ENCODE measurements at places on chromosomes 4 and X. TPM values are rescaled to one million over a fixed set of nuclear protein-coding genes. Genes with fewer than 3 reads are reported as not detected.

DNA sequence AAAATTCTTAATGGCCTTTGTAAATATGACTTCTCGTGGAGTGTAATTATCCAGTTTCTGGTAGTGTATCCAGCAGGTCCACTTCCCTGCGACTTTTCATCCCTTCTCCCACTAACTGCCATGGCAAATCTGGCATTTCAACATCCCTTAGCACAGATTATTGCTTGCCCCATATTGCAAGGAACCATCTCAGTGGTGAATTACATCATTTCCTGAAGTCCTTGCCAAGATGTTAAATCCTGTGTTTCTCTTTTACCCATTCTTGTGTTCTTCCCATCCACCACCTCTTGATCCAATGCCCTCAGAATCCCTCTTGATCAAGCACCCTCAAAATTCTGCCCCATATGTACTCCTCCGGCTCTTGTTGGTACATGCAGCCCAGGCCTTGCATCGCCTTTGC, 88.1 kb upstream of the ZNF81 start:
- DNase-seq, result no peak

- DNase-seq, result peak; percentile 56
Measured at GRCh38 chr4:128517739-128518510, 230.3 kb upstream of the PGRMC2 start.

GRCh38 chr4:88940506-88940905, 116.5 kb downstream of the FAM13A start:
- DNase-seq, result no peak

DNA sequence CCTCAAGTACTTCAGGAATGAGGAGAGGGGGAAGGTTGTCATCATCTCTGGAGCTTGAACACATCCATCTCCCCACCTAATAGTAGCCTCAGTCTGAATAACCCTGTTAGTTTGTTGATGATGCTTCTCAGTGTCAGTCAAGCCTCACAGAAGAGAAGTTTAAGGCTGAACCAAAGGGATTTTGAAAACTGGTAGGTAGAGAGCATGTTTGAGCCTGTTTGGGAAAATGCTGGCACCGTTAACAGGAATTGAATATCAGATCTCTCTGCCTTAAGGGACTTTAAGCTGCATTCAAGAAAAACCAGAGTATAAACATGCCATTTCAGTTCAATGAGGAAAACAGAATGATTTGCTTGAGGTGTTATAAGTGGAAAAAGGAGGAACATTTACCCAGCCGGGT, 73.1 kb downstream of the MAPK10 start:
- DNase-seq, result no peak

DNA sequence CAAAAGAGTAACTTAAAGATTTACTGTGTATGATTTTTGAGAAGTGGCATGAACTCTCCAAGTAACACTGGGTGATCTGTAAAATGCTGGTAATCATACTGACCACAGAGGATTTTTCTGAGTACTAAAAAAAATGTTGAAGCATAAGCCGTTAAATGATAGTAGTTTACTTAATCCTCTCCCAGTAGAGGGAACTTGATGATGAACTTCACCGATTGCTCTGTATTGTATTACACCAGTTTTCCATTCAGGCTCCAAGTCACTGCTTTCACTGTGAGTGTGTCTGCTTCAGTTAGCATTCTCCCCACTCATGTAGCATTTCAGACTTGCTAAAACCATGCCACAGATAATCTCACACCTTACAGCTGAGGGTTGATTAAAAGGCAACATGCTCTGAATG, 294.1 kb downstream of the GBA3 start:
- no peak for DNase-seq

GRCh38 chr4:55980725-55981124, 32.0 kb downstream of the CEP135 start:
- DNase-seq, result no peak

- DNase-seq, result no peak
Measured at GRCh38 chrX:29580560-29580959, 634.8 kb upstream of the MAGEB2 start.

- no peak for DNase-seq
Measured at GRCh38 chr4:40991908-40992307, 222.4 kb downstream of the APBB2 start.

- no peak for DNase-seq
Measured at GRCh38 chrX:20729416-20729815, 462.7 kb upstream of the RPS6KA3 start.

GRCh38 chr4:48742412-48742811, 37.7 kb downstream of the FRYL start:
- DNase-seq, result no peak

- no peak for DNase-seq
Measured at GRCh38 chr4:11436673-11437072, 8.0 kb upstream of the HS3ST1 start.

DNA sequence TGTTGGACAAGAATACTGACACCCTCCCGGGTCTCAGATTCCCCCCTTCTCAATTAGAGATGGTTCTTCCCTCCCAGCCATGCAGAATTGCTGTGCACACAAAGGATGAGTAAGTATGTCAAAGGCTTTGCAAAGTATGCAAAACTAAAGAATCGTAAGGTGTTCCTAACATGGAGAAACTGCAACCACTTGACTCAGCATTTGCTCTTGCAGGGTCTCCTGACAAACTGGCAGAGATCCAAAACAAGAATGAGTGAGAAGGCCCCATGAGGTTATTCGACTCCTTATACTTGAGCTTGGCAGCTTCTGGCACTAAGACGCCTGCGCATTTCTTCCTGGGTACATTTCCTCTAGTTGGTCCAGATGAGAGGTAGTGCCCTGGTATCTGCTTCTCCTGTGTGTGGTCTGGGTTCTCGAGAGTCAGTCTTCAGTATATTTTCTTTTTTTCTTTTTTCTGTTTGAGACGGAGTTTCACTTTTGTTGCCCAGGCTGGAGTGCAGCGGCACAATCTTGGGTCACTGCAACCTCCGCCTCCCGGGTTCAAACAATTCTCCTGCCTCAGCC, 8.2 kb downstream of the FAM184B start:
- DNase-seq, result no peak

DNA sequence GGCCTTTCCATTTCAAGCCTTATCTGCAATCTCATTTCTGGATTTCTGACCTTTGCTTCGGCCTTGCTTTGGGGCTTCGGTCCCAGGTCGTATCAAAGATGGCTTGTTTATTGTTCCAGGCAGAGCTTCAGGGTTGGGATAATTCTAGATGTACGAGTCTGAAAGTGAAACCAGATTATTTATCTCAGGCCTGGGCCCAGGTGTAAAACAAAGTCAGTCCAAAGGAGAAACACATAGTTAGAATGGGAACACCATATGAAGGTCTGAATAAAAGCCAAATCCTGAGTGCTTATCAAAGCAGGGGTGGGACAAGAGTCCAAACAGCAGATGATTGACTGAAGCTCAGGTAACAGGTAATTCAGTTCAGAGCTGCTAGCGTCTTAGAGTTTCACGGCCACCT, 17.1 kb downstream of the PRIMPOL start:
- no peak for DNase-seq

GRCh38 chrX:120036704-120037103, 40.8 kb downstream of the RHOXF2B start:
- no peak for DNase-seq

DNA sequence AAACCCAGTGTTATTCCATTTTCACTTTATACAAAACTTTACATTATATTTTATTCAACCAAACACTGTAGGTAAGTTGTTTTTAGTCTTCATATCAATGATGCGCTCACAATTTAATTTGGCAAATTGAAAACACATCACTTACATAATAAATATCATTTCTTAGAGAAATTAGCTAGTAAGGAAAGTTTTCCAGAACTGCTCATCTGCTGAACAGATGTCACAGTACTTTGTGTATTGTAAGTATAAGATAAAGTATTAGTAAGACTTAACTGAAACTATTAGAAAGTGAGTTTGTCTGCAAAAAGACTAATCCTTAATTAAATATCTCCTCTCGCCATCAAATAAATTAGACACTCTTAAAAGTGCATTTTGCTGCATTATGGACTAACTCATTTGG, 108.7 kb upstream of the PACRGL start:
- no peak for DNase-seq

DNA sequence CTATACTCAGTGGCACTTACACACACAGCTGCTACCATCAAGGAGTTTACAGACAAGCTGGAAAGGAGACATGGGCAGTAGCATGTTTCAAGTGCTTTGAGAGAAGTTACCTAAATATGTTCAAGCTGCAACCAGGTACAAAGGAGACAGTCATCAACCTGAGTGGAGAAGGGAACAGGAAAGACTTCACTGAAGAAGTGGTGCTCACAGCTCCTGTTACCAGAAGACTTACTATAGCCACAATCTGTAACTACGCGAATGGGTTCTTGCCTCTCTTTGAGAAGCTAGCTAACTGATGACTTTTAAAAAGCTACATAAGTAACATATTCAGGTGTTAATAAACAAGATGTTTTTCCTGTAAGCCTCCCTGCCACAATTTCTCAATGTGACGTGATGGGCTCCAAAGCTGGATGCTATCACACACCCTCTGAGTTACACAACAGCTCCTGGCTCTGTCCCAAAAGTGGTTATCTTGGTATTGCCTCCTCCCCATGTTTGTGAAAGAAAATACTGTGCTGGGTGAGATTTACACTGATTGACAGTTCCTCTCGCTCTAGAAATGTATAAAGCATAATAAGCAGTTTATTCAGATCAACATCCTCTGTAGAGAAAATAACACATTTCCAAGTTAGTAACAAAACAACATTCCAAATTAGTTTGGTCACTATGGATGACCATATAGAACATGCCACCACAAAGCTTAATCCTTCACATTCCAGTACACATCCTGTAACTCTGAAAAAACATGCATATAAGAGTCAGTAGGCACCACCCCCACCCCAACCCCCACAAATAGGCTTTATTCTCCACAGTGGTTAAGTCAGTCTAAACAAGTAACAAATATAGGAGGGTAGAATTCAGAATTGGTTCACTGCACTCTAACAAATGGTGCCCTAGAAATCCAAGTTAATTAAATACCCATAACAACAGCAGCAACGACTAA, 81.8 kb downstream of the FRYL start:
- DNase-seq, result no peak

DNA sequence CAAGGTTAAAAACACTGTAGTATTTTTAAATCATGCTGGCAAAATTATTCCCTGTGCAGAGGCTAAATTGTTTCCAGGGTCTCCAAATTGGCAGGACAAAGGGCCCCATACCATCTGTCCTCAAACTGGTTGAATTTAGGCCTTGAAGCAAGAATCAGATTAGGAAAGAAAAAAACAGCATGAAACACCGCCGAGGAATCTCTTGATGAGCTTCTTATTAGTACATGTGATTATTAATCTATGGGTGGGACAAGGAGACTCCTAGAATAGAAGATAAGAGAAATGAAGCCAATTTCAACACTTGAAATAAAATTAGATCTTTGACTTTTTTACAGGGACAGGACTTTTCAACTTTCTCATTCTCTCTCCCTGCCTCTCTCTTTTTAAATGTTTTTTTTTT, 7.1 kb upstream of the CLNK start:
- DNase-seq, result no peak

- DNase-seq, result no peak
Measured at GRCh38 chr4:106063009-106063408, 167.7 kb downstream of the NPNT start.

DNA sequence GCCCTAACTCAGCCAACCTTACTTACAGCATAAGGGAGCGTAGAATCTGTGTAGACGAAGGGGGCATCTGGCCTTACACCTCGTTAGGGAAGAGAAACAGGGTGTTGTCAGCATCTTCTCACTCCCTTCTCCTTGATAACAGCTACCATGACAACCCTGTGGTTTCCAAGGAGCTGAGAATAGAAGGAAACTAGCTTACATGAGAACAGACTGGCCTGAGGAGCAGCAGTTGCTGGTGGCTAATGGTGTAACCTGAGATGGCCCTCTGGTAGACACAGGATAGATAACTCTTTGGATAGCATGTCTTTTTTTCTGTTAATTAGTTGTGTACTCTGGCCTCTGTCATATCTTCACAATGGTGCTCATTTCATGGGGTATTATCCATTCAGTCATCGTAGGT, 14.6 kb downstream of the PLP1 start:
- no peak for DNase-seq

- DNase-seq, result no peak
Measured at GRCh38 chrX:4963432-4963831, 1250.0 kb upstream of the PRKX start.

DNA sequence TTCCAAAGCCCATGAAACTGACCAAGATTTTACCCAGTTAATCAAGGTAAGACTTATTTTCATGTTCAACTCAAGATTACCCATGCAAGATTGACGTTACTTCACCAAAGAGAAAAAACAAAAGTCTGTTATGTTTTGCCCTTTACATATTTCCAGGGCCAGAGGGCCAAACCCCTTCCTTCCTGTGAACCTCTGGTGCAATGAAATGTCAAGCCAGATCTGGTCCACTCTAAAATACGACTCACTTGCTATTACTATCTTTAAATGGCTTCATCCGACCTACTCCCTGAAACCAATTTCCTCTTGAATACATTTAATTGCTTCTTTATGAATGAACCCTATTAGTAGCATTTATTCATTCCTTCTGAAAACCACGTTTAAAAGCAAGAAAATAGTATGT, 33.0 kb downstream of the TSPAN5 start:
- DNase-seq, result no peak

DNA sequence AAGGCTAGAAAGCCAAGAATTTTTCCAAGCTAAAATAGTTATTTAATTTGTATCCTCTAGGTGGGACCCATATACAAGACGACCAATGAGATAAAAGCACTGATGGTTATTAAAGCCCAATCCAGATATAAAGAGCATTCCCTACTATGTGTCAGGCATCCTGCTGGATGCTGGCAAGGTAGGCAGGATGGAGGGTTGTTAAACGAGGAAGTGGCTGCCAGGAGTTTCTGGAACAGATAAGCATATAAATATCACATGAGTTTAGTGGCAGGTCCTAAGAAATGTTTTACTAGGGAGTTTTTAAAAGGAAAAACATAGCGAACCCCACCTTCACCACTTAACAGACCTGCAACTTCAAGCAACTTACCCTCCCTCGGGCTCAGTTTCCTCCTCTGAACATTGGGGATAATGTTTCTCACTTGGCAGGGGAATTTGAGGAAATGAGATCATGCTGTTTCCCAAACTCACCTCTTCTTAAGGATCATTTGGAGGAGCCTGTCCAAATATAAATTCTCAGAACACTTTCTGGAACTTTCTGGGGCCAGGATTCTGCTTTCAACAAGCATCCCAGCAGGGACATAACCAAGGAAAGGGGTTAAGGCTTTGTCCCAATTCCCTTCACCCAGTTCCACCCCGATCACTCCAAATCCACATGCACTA, 94.3 kb upstream of the LDB2 start:
- no peak for DNase-seq

- DNase-seq, result no peak
Measured at GRCh38 chr4:1122505-1122904, 9.1 kb upstream of the RNF212 start.

- no peak for DNase-seq
Measured at GRCh38 chr4:5893004-5893580, at the start of gene CRMP1. CRMP1 (minus strand) TSS chr4:5893086; CDS start chr4:5892969, 117 bp downstream.

The SUPT20HL2 gene
- total RNA-seq, result not detected

The EGF gene
- not detected for total RNA-seq

The ZFP42 gene
- not detected for total RNA-seq

The INTU gene
- 0.16 TPM for total RNA-seq

The PAK3 gene
- total RNA-seq, result 0.18 TPM

The ETNPPL gene
- not detected for total RNA-seq

The MMRN1 gene
- total RNA-seq, result not detected

The IL2 gene
- total RNA-seq, result 5.4 TPM

Data from activated CD8-positive, alpha-beta T cell treated with anti-CD3 and anti-CD28 coated beads for 36 hours (primary cell).